ENCODE measurements at places on chromosomes 5 and 9.
A peak's percentile ranks its signal among the peaks of the same experiment; 100 is the strongest.

DNA sequence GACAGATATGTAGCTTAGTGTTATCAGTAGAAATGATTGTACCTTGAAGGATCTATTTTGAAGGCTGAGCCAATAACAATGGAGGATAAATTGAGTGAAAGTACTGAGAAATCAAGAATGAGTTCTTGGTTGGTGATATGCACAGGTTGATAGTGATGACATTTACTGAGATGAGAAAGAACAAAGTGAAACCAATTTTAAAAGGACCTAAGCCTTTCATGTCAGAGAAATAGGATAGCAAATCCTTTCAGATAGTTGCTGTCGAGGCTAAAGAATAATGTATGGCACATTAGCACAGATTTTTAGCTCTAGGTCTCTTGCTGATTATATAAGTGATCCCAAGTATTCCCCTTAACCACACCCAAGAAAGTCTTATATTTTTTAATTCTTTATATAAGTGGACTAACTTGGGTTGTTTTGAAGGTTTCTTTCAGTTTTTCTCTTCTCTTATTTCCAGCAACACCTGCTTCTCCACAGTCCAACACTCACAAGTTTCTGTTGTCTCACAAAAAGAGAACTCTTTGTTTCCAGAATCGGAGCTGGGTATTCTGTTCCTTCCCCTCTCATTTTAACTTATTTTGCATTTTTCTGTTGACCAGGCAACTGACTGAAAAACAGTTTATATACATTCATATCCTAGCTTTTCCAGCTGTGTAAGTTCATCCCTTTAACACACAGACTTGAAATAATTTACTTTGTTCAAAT is 286.9 kb upstream of the ATP10B start:
- no peak for DNase-seq

DNA sequence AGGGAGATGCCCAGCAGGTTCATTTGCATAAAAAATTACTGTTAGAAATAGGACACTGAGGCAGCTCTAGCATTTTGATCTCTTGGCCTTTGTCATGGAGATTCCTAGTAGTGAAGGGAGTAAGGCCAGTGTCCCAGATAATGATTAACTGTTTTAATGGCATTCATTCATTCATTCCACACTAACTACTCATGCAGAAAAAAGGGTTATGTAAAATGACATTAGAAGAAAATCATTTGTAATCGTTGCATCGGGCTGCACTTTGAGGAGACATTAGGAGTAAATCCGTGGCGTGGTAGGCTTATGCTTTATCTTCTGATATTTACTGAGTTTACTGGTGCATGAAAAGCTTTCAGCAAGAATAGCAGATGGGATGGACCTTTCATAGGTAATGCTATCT is 82.6 kb upstream of the GRHPR start:
- no peak for DNase-seq

DNA sequence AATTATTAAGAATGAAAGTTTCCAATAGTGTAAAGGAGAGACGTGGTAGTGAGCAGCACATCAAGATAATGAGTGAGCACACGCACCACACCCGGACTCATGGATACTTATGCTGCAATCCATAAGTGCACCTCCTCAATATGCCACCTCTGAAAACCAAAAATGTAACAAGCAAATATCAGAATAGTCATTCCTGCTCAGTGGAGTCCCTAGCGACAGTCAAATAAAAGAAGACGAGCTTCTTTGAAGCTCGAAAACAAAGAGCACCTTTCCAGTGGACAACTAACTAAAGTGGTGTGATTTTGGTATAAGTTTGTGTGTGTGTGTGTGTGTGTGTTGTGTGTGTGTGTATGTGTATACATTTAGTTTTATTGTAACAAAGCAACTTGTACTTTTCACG is 241.3 kb downstream of the DEPDC1B start:
- DNase-seq, result no peak

GRCh38 chr5:59065554-59065953 is 482.7 kb downstream of the RAB3C start:
- DNase-seq, result no peak

GRCh38 chr9:899440-900184 is 58.1 kb downstream of the DMRT1 start:
- DNase-seq, result no peak

DNA sequence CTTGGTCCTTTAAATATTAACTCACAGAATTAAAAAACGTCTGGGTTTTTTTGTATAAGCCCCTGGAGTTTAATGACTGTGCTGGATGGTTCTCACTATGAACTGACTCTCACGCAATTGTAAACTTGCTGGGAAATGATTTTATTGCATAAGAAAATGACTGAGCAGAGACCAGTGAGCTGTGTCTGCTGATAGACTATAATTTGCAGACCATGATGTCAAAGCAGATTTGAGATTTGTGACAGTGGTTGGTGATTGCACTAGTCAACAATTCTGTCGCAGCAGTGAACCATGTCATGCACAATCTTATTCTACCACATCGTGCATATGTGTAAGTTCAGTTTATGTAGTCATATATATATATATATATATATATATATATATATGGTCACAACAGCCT is 85.7 kb upstream of the C9orf72 start:
- DNase-seq, result no peak

DNA sequence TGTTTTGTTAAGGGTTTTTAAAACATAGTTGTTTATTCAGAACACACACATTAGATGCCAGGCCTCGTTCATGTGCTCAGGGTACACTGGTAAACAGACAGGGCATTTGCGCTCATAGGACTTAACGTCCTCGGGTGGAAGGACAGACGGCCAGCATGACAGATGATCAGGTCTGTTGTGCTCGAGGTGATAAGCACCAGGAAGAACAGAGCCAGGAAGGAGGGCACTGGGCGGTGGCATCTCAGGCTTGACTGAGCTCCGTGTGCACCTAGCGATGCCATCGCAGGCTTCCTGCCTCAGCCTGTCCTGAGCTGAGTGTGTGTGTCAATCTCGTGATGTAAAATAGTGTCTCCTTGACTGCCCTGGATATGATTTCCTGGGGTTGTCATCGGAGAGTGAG is 96.5 kb downstream of the EHMT1 start:
- no peak for DNase-seq

DNA sequence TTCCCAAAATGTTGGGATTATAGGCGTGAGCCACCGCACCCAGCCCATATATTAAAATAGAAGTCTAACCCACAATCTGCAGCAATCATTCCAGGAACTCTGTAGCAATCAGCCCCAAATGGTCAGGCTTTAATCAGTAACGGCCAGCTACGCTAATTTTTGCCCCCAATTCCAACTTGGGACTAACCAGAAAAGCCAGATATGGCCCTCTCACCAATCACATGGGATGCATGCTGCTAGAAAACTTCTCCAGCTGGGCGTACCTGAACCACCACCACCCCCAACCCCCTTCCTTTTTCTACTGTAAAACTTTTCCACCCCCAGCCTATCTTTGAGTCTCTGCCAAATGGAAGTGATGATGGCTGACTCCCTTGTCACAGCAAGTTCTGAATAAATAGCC is 4.1 kb downstream of the SUSD1 start:
- DNase-seq, result no peak

DNA sequence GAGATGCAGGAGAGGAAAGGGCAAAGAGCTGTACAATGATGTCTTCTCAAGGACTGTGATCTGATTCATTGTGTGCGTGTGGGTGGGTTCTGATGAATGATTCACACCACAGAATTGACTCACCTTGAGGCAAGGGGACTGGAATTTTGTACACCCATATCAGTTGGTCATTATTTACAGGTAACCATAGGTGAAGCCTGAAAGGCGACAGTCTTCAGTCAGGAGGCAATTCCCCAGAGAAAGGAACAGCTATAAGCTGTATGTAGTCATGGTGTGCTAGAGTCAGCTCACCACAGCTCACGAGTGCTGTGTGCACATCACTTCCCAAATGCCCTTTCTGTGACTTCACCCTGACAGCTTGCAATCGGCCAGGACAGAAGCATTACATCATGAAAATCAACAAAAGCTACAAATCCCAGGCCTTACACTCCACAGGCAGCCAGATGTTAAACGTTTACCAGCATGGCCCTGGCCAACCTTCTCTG is 87.6 kb upstream of the RPS23 start:
- no peak for DNase-seq

DNA sequence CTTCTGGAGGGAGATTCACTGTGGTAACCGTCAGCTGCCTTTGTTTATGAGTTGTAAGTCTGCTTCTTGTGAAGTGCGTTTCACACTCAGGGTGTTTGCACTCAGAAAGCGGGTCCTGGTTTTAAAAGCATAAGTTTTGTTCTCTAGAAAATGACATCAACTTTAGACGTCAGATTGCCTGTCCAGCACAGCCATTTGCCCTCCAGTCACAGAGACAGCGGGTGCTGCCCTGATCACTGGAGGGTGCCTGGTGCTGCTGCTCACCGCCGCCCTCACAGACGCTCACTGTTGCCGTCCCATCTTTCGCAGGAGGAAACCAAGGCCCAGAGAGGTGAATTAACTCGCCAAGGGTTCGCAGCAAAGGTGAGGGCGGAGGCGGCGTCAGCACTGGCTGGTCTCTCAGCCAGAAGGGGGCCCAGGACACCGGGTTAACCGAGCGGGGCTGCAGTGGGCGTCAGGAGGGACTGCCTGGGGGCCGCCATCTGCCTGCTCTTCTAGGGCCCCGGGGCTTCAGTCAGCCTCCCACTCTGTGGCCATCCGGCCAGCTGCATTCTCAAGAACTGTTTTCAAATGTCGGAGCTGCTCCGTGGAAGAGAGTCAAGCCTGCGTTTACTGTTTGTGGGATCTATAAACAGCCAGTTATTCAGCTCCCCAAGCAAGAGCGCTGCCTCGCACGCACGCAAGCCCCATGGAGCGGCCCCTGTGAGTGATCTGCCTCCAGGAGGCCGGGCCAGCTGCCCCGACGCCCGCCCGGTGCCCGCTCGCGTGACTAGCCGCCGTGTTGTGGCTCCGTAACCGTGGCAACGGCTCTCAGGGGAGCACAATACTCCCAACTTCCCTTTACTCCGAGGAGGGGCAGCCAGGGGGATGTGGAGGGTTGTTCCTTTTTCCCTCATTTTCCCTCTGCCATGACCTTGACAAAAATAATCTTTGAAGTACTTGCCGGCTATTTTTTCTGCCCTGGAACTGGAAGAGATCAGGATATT is 43.4 kb upstream of the EXOC3 start:
- DNase-seq, result no peak

GRCh38 chr9:133603135-133603927 is 5.9 kb downstream of the FAM163B start:
- DNase-seq, result no peak

DNA sequence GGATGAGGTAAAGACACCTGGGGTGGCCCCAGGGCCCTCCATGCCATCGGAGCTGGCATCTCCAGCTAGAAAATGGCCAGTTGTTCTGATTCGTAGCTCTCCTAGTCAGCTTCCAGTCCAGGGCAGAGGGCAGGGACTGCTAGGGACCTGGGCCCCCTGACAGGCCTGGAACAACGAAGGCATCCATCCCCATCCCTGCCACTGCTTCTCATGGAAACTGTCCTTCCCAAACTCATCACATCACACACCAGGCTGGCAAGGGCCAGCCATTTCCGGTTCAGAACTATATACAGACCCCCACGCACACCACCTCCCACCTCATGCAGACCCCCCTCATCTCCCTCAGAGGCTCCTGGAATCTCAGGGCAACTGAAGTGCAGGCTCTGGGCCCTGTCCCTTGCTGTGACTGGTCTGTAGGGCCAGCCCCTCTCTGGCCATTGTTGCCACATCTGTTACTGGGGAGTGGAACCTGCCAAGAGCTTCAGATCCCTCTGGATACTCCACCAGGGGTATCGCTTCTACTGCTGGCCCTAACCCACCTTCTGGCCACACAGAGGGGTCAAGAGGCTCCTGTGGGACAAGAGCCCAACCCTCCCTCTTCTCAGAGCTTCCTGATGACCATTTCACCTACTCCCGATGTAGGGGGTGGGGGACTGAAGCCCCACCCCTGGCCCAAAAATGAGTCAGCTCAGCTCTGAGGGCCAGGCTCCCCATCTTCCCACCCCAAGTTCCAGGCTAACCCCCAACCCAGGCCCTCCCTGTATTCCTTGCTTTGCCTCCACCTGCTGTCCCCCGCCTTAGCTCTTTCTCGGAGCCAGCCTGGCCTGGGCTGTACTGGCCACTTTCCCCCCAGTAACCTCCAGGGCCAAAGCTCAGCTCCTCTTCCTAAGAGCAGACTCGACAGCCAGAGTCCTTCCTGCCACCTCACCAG is 1.2 kb upstream of the MZB1 start:
- no peak for DNase-seq

DNA sequence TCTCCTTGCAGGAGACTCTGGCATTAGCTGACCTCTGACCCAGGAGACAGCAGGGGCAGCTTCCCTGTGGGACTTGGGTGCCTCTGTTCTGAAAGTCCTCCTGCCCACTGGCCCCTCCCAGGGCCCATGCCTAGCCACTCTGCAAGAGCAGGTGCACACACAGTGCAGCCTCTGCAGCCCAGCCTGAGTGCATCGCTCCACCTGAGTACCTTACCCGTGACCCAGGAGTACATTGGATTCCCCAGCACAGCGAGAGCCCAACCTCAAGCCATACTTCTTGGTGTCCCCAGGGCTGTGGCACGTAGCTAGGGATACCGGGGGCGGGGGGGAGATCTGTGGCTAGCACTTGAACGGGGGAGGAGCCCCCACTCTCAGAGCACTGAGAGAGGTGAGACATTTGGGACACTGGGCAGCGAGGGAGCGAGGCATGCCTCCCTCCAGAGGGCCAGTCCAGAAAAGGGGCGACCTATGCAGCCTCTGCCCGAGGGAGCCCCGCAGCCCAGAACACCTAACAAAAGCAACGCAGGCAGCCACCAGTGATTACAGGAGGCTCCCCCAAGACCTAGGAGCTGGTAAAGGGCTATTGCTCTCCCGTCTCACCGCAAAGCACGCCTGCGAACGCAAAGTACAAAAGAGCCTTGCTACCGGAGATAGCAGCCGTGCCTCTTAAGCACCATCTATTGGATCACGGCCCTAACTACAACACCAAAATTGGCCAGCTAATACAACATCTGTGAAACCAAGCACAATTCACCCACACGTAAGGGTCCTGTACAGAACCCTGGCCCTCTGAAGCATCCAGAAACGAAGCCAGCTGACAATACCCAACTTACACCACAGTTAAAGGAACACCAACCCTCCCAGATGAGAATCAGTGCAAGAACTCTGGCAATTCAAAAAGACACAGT is 826 bp upstream of the PRDM9 start:
- DNase-seq, result peak; percentile 2

DNA sequence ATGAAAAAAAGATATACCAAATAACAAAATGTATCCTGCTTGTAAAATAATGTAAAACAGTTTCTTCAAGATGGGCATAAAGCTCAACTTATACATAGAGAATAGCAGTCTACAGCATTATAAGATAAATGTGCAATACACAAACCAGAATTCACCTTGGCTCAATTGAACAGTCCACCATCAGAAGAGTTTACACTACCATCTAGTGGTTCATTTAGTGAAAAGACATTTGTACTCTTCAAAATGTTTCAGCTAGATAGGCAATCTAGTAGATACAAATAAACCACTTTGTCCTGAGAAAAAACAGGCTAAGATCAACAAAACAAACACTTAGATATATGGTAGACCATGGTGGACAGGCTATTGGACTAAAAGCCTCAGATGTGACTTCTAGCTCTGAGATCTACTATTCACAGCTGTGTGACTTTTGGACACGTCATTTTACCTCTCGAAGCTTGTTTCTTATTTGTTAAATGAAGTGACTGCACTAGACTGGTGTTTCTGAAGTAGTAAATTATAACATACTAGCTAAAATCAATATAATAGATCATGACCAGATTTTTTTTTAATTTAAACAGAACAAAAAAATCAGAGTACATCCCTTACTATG is 22.1 kb upstream of the TPD52L3 start:
- peak; percentile 42 for DNase-seq
